ENCODE measurements at places on chromosomes 11 and 22.

DNA sequence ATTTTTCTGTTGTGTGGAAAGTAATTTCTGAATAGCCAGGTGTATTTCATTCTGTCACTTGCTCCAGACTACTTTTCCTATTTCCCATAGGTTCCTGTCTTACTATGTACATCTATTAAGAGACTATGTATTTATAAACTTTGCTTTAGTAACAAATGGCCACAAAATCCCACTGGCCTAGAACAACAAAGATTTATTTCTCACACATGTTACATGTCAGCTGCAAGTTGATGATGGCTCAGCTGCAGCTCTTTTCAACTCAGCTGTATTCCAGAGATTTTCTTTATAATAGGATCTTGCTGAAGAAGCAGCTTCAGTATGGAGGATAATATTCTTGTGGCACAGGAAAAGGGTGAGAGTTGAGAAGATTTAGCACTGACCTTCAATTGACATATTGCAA lies 539.6 kb upstream of the LRRC4C start:
- H3K27ac ChIP-seq = no peak overlapping the region
- no peaks in the 10 kb centered on the region for H3K36me3 ChIP-seq
- no peak for DNase-seq
- H3K4me1 ChIP-seq = no peaks in the 10 kb centered on the region
- no peaks in the 10 kb centered on the region for H3K27me3 ChIP-seq

DNA sequence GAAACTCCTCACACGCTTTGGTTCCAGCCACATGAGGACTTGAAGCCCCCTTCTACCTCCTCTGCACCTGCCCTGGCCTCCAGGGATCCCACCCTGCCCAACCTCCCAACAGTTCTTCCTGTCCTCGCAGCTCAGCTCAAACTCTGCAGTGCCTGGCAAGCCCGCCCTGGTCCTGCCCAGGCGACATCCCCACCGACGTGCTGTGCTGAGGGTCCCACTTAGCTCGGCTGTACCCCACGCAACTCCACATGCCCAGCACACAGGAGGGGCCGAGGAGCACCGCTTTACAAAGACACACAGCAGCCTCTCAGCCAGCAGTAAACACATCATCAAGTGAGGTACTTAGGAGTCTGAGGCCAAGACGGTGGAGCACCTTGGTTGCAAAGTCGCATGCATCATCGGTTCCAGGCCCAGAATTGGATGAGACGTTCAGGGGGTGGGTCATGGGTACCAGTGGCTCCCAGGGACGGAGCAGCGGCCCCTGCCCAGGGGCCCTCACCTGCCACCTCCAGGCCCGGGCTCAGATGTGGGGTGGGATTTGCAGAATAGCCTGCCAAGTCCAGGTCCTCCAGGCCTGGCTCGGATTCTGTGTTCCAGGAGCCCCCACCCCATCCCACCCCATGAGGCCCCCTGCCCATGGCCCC lies 72.6 kb downstream of the CELSR1 start:
- DNase-seq = no peak
- H3K36me3 ChIP-seq = no peaks in the 10 kb centered on the region
- H3K27ac ChIP-seq = no peak overlapping the region
- no peak overlapping the region for H3K4me3 ChIP-seq
- H3K27me3 ChIP-seq = no peaks in the 10 kb centered on the region
- no peaks in the 10 kb centered on the region for H3K4me1 ChIP-seq

- H3K4me3 ChIP-seq = no peak overlapping the region
- H3K27me3 ChIP-seq = no peaks in the 10 kb centered on the region
- peak overlapping the region; percentile 54 for H3K27ac ChIP-seq
- no peaks in the 10 kb centered on the region for H3K4me1 ChIP-seq
- no peaks in the 10 kb centered on the region for H3K36me3 ChIP-seq
- no peak for DNase-seq
Measured at GRCh38 chr11:112222303-112222702, 3.9 kb upstream of the PTS start.

DNA sequence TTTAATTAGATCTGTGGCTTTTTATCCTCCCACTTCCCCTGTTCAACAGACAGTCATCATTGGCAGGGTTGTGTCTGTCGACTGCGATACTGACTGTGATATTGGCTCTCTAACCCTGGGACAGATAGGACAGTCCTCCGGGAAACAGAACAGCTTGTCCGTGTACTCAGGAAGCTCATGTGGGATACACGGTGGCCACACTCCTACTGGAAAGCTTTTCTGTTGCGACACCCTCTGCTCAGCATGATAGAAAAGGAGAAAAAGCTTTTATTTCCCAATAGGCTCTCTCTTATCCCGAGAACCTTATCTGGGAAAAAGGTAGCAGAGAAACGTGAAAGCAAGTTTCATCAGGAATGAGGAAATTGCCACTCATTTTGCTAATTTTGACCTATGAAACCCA lies 60.4 kb upstream of the HSPA8 start:
- DNase-seq = peak; percentile 90
- no peaks in the 10 kb centered on the region for H3K27me3 ChIP-seq
- H3K27ac ChIP-seq = peak overlapping the region; percentile 70
- no peak overlapping the region for H3K4me3 ChIP-seq
- H3K36me3 ChIP-seq = no peaks in the 10 kb centered on the region

DNA sequence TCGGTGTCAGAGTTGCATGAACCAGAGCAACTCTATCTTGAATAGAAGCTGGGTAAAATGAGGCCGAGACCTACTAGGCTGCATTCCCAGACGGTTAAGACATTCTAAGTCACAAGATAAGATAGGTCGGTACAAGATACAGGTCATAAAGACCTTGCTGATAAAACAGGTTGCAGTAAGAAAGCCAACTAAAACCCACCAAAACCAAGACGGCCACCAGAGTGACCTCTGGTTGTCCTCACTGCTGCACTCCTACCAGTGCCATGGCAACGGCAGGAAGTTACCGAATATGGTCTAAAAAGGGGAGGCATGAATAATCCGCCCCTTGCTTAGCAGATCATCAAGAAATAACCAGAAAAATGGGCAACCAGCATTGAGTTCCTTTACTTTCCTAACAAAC lies 2.4 kb upstream of the KAT5 start:
- no peak overlapping the region for H3K4me3 ChIP-seq
- DNase-seq = no peak
